Pulmonary artery endothelial cell (primary cell): ENCODE measurements at places on chromosomes 5 and 9. TPM values are rescaled to one million over a fixed set of nuclear protein-coding genes. Genes with fewer than 3 reads are reported as not detected.

- DNase-seq = no peak
These were observed 36.2 kb upstream of the FOXI1 start for GRCh38 chr5:170069512-170069911.

- DNase-seq = no peak
These were observed at the start of gene ARHGEF28 for GRCh38 chr5:73625944-73626811. Gene ARHGEF28, plus strand, starts transcription at chr5:73626196. Its CDS starts 58,656 bp downstream, at chr5:73684852.

GRCh38 chr5:59873113-59873512 is 20.4 kb downstream of the PDE4D start:
- no peak for DNase-seq

The IFT74 gene
- total RNA-seq = 7.8 and 8.6 TPM in 2 replicates

DNA sequence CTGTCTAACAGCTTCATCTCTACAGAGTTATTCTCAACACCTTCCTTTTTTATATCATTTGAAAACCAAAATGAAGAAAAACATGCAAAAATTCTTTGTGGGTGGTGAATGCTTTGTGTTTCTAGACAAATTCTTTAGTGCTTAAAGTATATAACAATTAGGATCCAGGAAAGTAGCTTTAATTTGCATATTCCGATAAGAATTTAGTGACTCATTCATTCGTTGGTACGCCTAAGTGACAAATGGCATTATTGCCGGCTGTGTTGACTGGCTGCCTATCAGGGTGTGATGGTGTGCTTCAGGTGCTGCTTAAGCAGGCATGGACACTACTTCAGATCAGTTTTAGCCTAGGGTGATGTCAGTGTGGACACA is 35.2 kb downstream of the LMNB1 start:
- DNase-seq = no peak

DNA sequence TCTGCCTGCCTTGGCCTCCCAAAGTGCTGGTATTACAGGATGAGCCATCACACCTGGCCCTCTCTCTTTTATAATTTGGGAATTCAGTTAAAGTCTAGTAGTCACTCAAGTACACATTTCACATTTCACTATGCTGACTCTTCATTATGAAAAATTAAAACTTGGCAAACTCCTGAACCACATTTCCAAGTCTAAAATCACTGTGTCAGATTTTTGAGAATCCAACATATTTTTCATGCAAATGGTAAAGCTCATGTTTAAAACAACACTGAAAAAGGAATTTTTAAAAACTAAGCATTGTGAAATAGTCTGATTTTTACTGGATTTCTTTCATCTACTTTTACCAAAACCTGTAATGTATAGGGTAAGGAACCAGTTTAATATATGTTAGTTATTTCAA is 92.3 kb downstream of the SVEP1 start:
- no peak for DNase-seq

- no peak for DNase-seq
These were observed 11.4 kb upstream of the GRIN1 start for GRCh38 chr9:137127301-137128157.

DNA sequence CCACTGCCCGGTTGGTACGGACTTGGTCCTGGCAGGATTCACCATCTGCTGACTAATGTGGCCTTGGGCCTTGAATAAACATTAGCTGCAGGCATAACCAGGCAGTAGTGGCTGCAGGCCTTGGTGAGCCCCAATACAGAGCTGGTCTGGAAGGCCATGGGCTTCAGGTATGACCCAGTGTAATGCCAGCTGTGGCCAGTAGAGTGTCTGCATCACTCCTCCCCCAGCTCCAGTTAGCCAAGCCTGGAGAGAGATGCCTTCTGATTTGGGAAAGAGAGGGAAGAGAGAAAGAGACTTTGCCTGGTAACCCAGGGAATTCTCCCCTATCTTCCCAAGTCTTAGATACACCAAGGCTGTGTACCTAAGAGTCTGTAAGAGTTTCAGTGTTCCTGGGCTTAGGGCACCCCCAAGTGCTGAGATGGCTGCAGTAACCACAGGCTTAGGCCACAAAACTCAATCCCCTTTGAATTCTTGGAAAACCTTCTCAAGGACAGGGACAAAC is 5.6 kb upstream of the C5 start:
- no peak for DNase-seq

DNA sequence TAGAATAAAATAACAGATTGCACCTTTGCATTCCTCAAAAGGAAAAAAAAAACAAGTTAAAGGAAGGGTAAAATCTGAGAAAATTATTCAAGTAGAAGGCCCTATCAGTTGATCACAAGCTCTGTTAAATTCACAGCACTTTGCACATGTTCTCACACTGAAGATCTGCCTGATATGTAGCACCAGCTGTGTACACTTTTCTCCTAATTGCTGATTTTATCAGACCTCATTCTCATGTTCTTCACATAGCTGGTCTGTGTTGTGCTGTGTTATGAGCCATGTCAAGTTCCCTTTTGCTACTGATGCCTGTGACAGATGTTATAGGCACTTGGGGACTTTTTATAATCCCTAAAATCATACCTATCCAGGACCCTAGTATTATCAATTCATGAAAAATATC is 390.4 kb upstream of the PRR16 start:
- no peak for DNase-seq
